Activated CD4-positive, alpha-beta T cell treated with anti-CD3 and anti-CD28 coated beads, Interleukin-2, amount 10 ng/mL, durations not matched to agents 7 days and 5 days (primary cell): ENCODE measurements at places on chromosomes 12 and 14. TPM values are rescaled to one million over a fixed set of nuclear protein-coding genes. Genes with fewer than 3 reads are reported as not detected.

DNA sequence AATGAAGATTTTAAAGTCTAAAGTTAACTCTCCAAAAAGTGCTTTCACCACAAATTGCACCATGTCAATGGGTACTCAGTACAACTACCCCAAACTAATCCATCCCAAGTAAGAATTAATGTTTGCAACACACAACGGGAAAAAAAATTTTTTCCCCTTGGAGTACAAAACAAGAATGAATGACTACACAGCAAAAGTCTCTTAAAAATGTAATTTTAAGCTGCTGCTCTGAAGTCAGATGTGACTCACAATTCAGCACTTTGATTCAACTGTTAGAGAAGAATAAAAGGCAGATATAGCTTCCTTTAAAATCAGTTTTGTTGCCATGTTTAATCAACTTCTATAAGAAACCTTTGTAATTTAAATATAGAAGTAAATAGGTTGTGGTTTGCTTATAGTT is 42.5 kb upstream of the VPS33A start:
- H3K4me1 ChIP-seq: no peaks in the 10 kb centered on the region
- H3K36me3 ChIP-seq: peaks cover 15% of the 10 kb centered on the region
- H3K4me3 ChIP-seq: no peak overlapping the region
- no peak for DNase-seq

GRCh38 chr12:14907953-14908352 is 22.3 kb upstream of the MGP start:
- H3K4me1 ChIP-seq: peaks cover 15% of the 10 kb centered on the region
- no peak overlapping the region for H3K4me3 ChIP-seq
- H3K27me3 ChIP-seq: no peaks in the 10 kb centered on the region

Gene SPRYD4
- total RNA-seq: 3.8 TPM

Gene P2RX7
- 21.4 TPM for total RNA-seq

Gene CELA1
- total RNA-seq: not detected

GRCh38 chr12:129496226-129496625 is 407.6 kb downstream of the TMEM132D start:
- H3K4me1 ChIP-seq: no peaks in the 10 kb centered on the region
- no peaks in the 10 kb centered on the region for H3K27me3 ChIP-seq
- H3K4me3 ChIP-seq: no peak overlapping the region
- no peak overlapping the region for H3K27ac ChIP-seq
- H3K36me3 ChIP-seq: no peaks in the 10 kb centered on the region
- DNase-seq: no peak

Gene ST8SIA1
- 0.62 TPM for total RNA-seq

- peaks cover 37% of the 10 kb centered on the region for H3K27me3 ChIP-seq
- H3K27ac ChIP-seq: no peak overlapping the region
- H3K36me3 ChIP-seq: no peaks in the 10 kb centered on the region
Measured at GRCh38 chr12:26135571-26135970, 10.7 kb upstream of the BHLHE41 start.

GRCh38 chr12:2636741-2637340 is 157.9 kb upstream of the FKBP4 start:
- peaks cover 2% of the 10 kb centered on the region for H3K4me1 ChIP-seq
- H3K27me3 ChIP-seq: peaks cover 1% of the 10 kb centered on the region
- DNase-seq: no peak
- H3K27ac ChIP-seq: no peak overlapping the region
- H3K36me3 ChIP-seq: no peaks in the 10 kb centered on the region

Gene TMEM260
- 23.0 TPM for total RNA-seq

- no peak for DNase-seq
- no peak overlapping the region for H3K4me3 ChIP-seq
- no peak overlapping the region for H3K27ac ChIP-seq
- H3K36me3 ChIP-seq: peaks cover 15% of the 10 kb centered on the region
- H3K27me3 ChIP-seq: no peaks in the 10 kb centered on the region
Measured at GRCh38 chr12:11832093-11832492, 182.6 kb downstream of the ETV6 start.

DNA sequence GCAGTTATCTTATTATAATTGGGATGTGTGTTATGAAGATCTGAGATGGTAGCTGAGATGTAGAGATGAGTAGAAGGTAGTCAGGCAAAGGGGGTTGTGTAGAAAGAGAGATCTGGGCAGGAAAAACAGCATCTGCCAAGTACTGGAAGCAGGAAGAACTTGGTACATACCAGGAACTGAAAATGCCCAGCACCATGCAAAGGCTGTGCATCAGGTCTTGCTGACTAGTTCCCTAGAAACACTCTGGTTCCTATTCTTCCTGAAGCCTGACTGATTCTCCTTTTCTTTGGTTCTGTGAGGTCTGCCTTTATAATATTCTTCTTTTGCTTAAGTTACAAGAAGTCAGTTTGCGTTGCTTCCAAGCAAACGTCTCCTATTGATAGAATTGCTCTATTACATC is 6.7 kb upstream of the NFATC4 start:
- H3K36me3 ChIP-seq: peaks cover 2% of the 10 kb centered on the region
- peaks cover 12% of the 10 kb centered on the region for H3K4me1 ChIP-seq
- H3K27ac ChIP-seq: no peak overlapping the region
- H3K4me3 ChIP-seq: no peak overlapping the region
- DNase-seq: no peak

- peaks cover 2% of the 10 kb centered on the region for H3K4me1 ChIP-seq
- H3K27ac ChIP-seq: no peak within 1 kb of the TSS
- no peaks in the 10 kb centered on the region for H3K36me3 ChIP-seq
- DNase-seq: no peak
- H3K4me3 ChIP-seq: peak within 1 kb of the TSS; percentile 34
Measured at GRCh38 chr12:130715998-130716968, at the start of gene RIMBP2. RIMBP2 (minus strand) TSS chr12:130716299; CDS start chr12:130479013, 237,286 bp downstream.

Gene SERPINA10
- not detected for total RNA-seq

Gene KRT6A
- not detected for total RNA-seq

Gene ZNF410
- 49.3 TPM for total RNA-seq

GRCh38 chr12:111174251-111174960 is 194.5 kb downstream of the PHETA1 start:
- no peaks in the 10 kb centered on the region for H3K36me3 ChIP-seq
- H3K27me3 ChIP-seq: peaks cover 12% of the 10 kb centered on the region
- H3K4me3 ChIP-seq: no peak overlapping the region
- DNase-seq: no peak
- H3K4me1 ChIP-seq: peaks cover 1% of the 10 kb centered on the region

- H3K4me3 ChIP-seq: no peak overlapping the region
- peak overlapping the region; percentile 69 for H3K27ac ChIP-seq
- H3K36me3 ChIP-seq: peaks cover 25% of the 10 kb centered on the region
- H3K4me1 ChIP-seq: peaks cover 57% of the 10 kb centered on the region
- no peak for DNase-seq
- H3K27me3 ChIP-seq: no peaks in the 10 kb centered on the region
Measured at GRCh38 chr12:101799774-101800173, 31.0 kb downstream of the GNPTAB start.

DNA sequence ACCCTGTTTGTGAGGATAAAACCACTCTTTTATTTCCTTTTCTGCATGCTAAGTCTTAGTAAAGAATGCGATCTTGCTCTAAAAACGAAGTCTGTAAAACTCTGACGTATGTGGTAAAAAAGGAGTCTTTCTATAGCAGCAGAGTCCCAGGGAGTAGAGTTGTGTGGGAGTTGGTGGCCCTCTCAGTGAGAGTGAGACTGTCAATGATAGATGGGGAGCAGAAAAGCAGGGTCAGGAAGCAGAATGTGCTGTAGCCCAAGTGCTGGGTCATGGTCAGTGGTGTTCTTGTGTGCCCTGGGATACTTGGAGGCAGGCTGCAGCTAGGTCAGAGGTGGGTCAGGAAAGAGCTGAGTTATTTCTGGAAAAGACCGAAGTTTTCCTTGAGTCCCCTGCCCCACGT is 20.3 kb upstream of the GPR33 start:
- no peak for DNase-seq
- no peaks in the 10 kb centered on the region for H3K4me1 ChIP-seq
- no peak overlapping the region for H3K4me3 ChIP-seq
- no peaks in the 10 kb centered on the region for H3K36me3 ChIP-seq
- no peak overlapping the region for H3K27ac ChIP-seq

Gene AMIGO2
- 10.8 TPM for total RNA-seq

GRCh38 chr12:27260746-27261145 is 16.7 kb downstream of the STK38L start:
- peaks cover 12% of the 10 kb centered on the region for H3K36me3 ChIP-seq
- H3K4me1 ChIP-seq: peaks cover 12% of the 10 kb centered on the region
- H3K4me3 ChIP-seq: no peak overlapping the region
- no peak overlapping the region for H3K27ac ChIP-seq
- no peaks in the 10 kb centered on the region for H3K27me3 ChIP-seq
- no peak for DNase-seq

DNA sequence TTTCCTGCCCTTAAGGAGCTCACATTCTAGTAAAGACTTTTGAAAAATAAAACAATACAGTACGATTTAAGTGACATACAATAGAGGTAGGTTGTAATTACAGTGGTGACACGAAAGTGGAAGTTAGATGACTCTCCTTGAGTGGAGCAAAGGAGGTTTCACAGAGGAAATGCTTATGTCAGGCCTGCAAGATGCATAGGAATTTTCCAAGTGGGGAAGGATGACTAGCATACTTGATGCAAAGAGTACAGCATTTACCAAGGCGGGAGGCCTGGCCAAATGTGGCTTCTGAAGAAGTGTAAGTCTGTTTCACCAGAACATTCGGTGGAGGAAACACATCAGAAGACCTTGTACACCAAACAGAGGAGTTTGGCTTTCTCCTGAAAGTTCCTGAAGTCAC is 55.2 kb downstream of the ERO1A start:
- peaks cover 6% of the 10 kb centered on the region for H3K27me3 ChIP-seq
- peaks cover 3% of the 10 kb centered on the region for H3K4me1 ChIP-seq
- no peak for DNase-seq
- no peak overlapping the region for H3K27ac ChIP-seq
- H3K36me3 ChIP-seq: peaks cover 36% of the 10 kb centered on the region
- no peak overlapping the region for H3K4me3 ChIP-seq

- H3K4me3 ChIP-seq: no peak overlapping the region
- H3K27me3 ChIP-seq: no peaks in the 10 kb centered on the region
- peak overlapping the region; percentile 84 for H3K27ac ChIP-seq
Measured at GRCh38 chr14:93067088-93067487, 48.6 kb downstream of the ITPK1 start.

Gene TMPRSS12
- total RNA-seq: not detected

Gene WSCD2
- not detected for total RNA-seq

DNA sequence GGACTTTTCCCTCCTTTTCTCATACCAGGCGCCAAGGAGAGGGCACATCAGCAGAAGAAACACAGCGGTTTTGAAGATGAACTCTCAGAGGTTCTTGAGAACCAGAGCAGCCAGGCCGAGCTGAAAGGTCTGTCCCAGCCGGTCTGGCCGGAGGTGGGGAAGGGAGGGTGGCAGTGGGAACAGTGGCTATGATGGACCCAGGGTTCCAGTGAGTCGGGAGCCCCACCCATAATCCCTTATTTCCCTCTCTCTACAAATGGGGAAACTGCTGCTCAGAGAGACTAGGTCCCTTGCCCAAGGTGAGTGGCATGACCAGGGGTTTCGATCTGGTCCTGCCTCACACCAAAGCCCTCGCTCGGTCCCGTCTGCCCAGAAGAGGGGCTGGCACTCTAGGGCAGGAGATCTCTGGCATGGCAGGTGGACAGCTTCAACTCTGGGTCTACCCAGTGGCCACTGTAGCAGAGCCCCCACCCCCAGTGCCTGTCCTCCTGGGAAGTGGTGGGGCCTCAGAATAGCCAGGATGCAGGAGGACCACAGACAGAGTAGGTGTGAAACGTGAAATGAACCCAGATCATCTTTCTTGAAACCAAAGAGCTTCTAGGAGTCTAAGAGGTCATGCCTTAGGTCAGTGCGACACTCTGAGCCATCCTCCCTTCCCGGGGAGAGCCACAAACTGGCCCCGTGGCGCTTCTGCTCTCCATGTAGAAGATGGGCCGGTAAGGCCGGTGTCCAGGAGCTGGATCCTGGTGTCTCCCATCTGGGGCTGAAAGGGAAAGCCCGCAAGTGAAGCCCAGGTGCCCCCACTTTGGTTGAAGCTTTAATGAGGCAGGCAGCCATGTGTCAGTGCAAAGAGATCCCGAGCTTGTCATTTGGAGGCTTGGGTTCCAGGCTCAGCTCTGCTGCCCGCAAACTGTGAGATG is 7.0 kb downstream of the CHGA start:
- no peak overlapping the region for H3K4me3 ChIP-seq
- H3K27me3 ChIP-seq: peaks cover 1% of the 10 kb centered on the region
- no peaks in the 10 kb centered on the region for H3K36me3 ChIP-seq
- no peaks in the 10 kb centered on the region for H3K4me1 ChIP-seq
